ENCODE measurements at places on chromosomes 16 and 17. TPM values are rescaled to one million over a fixed set of nuclear protein-coding genes. Genes with fewer than 3 reads are reported as not detected.

The HOXB1 gene
- total RNA-seq, result not detected

The CACNG5 gene
- not detected for total RNA-seq

The CLEC19A gene
- total RNA-seq, result not detected

The KREMEN2 gene
- total RNA-seq, result 1.5 TPM

The C16orf86 gene
- total RNA-seq, result 4.6 TPM

The VASN gene
- total RNA-seq, result 12.5 TPM

The TSPAN10 gene
- total RNA-seq, result 8.5 TPM

DNA sequence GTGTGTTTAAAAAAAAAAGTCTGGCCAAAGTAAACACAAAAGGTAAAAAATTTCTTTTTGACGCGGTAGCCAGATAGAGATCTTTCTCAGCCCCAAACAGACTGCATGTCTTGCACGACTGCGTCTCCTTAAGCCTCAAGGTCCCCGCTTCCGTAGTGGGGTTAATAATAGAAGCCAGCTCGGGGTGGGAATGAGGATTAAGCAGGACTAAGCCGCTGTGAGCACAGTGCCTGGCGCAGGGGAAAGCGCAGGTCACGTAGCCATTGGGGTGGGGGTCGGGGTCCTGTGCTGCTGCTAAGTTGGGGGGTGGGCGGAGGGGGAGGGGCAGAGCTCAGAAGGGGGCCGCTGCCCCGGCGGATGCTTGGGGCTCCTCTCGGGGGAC is 521 bp downstream of the GGA2 start:
- peak; percentile 35 for DNase-seq

DNA sequence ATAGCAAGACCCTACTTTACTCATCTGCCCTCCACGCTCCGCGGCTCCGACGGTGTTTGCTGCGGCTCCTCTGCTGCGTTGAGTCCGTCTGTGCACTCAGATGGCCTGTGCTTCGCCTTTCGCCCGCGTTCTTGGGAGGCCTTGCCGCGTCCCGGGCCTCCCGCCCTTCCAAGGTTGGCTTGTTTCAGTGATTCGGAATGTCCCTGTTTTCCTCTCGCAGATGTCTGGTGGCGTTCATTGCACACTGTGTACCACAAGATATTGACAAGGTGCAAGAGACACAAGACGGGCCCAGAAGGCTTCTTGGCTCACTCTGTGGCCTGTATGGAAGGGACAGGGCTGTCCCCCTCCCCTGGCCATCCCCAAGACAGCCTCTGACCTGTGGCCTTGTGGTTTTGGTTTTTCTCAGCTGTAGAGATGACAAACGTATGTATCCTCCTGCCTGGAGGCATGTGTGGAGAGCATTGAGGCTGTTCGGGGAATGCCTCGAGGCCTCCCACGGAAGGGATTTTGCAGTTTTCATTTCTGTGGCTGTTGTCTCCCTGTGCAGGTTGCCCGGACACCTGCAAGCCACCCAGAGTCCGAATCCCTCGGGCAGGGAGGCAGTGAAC is 15.4 kb downstream of the MGRN1 start:
- no peak for DNase-seq

GRCh38 chr17:65008882-65009281 is 47.7 kb downstream of the GNA13 start:
- no peak for DNase-seq

- DNase-seq, result peak; percentile 16
Measured at GRCh38 chr16:79932572-79932971, 332.0 kb upstream of the MAF start.

- no peak for DNase-seq
Measured at GRCh38 chr16:12414281-12414680, 389.4 kb downstream of the CPPED1 start.

DNA sequence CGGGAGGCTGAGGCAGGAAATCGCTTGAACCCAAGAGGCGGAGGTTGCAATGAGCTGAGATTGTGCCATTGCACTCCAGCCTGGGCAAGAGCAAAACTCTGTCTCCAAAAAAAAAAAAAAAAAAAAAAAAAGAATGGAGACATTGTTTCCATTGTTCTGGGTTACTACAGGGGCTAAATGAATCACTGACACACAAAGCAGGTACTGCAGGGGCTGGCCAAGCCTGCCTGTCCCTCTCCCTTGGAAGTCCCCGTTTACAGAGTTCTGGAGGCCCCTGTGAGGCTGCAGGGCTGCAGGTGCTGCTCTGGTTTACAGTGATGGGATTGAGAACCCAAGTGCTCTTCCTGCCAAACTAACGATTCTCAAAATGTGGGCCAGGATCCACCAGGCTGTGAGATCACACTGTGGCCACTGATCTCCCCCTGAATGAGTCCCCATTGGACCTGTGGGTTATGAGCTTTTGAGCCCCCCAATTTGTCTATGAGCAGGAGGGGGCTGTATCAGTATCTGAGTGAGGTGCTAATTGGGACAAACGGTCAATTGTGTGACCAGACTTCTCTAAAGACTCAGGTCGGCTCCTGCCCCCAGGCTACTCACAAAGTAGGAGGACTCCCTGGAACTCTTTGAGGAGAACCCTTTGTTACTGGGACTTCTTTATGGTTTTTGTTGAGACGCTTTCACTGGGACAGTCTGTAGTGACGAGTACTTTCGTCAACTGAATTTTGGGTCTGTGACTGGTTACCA is 39.0 kb downstream of the DNAH17 start:
- no peak for DNase-seq

- no peak for DNase-seq
Measured at GRCh38 chr17:49996121-49996494, 1.1 kb upstream of the DLX3 start.

DNA sequence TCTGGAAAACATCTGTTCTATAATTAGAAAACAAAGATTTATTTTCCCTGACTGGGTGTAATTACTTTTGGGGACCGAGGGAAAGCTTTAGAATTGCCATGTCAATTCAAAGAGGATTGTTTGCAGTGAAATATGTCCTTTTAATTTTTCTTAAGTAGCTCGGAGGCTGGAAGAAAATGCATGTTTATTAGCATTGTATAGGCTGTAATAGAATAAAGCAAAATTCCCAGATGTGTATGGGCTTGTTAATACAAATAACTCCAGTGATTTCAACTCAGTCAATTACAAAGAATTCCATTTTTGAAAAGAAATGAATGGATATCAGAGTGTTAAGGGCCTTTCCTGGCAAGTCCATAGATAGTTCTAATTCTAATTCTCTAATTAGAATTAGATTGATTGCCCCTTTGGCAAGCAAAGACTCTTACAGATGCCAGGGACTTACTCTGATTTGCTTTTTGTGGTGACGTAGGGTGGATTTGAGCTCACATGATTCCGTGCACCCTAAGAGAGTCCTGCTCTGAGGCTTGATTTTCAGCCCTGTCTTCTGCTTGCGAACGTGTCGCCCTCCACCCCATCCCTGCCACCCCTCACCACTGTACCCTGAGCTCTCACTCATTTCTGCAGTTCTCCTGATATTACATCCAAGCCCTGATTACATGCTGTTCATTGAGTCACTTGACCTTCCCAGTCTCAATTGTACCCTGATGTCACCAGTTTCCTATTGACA is 70.0 kb upstream of the FAM20A start:
- DNase-seq, result no peak

DNA sequence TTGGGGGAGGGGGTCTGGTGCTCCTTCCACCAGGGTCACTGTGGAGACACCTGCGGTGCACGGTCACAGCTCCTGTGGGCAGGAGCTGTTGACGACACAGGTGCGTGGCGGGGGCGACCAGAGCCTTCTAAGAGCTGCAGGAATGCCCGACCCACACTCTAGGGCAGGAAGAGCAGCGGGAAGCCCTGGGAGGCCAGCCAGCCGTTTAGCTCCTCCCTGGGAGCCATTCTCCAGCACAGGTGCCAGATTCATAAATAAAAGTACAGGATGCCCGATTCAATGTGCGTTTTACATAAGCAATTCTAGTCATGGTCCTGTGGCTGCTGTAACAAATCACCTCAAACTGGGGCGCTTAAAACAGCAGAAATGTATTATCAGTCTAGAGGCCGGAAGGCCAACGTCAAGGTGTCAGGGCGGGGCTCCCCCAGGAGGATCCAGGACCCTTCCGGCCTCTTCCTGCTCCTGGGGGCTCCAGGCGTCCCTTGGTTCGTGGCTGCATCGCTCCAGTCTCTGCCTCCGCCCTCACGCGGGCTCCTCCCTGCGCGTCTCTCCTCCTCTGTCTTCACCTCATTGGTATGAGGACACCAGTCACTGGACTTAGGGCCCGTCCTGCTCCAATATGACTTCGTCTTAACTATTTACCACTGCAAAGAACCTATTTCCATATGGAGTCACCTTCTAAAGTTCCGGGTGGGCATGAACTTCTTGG is 155.4 kb downstream of the FOXL1 start:
- no peak for DNase-seq

All from LHCN-M2 (cell line).